Activated effector memory CD4-positive, alpha-beta T cell treated with anti-CD3 and anti-CD28 coated beads, Interleukin-2, amount 50 U/mL, for 16 hours (primary cell): ENCODE measurements at places on chromosomes 7 and 10.

- DNase-seq = peak; percentile 62
Observed at GRCh38 chr7:38411404-38411803, 138.0 kb upstream of the TARP start.

DNA sequence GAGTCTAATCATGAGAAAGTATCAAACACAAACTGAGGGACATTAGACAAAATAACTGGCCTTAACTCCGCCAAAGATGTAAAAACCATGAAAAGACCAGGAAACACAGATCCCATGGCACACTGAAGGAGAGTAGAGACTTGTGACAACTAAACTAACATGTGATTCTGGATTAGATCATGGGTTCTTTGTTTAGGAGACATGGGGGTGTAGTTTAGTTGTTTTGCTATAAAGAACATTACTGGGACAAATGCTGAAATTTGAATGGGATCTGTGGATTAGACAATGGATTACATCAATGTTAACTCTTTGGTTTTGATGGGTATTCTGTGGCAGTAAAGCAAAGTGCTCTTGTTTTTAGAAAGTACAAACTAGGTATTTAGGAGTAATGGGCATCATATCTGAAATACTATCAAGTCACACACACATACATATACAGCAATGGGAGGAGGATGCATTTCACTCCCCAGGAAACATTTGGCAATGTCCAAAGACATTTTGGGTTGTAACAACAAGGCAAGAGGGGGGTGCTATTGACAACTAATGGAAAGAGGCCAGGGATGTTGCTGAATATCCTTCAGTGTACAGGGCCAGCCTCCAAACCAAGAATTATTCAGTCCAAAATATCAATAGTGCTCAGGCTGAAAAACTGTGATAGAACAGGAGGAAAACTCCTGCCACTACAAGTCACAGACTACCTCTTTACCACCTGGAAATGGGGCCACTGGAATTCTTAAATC lies 32.4 kb downstream of the WAPL start:
- DNase-seq = no peak

DNA sequence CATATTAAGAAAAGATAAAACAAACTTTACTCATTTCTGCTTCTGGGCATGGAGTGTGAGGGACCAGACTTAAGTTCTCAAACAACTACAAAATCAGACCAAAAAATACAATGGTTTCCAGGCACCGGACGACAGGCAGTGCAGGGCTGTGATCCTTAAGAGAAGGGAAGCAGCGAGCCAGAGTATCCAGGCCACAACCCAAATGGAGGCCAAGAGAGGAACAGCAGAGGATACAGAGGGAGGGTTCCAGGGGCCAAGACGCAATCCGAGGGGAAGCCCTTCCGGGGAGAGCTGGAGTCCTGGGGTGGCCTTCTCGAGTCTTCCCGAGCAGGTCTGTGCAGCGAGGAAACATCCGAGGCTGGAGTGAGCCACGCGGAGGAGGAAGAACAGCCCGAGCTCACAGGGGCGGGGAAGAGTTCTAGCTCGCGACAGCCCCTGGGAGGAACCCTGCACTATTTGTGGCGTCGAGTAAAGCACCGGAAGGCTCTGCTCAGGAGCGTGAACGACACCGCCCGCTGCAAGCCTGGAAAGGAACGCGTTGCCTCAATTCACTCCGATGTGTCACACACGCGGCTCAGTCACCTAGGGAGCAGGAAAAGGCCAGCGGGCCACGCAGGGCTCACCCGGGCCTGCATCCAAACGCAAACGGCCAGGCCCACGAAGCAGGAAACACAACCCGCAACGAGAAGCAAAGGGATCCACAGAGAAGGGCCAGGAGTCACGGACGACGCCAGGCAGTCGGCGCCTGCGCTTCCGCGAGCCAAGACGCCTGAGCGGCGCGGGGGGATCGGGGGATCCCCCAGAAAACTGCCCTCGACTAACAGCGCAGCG lies 933 bp upstream of the RNF32 start:
- DNase-seq = peak; percentile 64

DNA sequence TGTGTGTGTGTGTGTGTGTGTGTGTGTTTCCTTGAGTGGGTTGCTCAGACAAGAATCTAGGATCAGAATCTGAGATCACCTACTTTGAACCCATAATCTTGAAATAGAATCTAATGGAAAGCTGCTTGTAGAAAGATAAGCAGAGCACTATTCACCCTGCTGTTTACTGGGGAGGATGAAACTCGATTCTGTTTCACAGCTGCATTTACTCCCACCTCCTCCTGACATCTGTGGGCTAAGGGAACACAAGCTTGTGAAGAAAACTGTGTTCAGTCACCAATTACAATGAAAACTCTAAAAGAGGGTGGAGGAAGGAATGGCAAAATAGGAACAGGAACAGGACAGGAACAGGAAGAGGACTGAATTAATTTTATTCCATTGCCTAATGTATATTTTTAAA lies 269.5 kb downstream of the TSPAN12 start:
- no peak for DNase-seq

GRCh38 chr10:3955955-3956617 lies 171.1 kb upstream of the KLF6 start:
- DNase-seq = no peak
